ENCODE measurements at places on chromosomes 11 and 22. TPM values are rescaled to one million over a fixed set of nuclear protein-coding genes. Genes with fewer than 3 reads are reported as not detected.
A peak's percentile ranks its signal among the peaks of the same experiment; 100 is the strongest.

KCNE3 gene
- not detected for total RNA-seq

DNA sequence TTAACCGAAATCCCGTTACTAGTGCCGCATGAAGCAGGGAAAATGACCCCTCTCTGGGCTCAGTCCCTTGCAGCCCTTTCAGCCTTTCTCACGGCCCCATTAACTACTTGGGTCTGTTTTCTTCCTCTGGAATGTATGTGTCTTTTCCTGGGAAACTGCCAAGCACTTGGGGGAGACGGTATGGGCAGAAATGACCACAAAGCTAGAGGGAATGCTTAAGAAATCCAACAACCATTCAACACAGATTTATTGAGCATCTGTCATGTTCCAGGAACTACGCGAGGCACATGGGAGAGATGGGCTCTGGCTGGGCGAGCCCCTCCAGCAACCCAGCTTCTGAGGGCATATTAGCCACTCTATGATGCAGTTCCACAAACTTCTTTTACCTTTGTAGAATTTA is 462.6 kb downstream of the BUD13 start:
- DNase-seq, result no peak

DNA sequence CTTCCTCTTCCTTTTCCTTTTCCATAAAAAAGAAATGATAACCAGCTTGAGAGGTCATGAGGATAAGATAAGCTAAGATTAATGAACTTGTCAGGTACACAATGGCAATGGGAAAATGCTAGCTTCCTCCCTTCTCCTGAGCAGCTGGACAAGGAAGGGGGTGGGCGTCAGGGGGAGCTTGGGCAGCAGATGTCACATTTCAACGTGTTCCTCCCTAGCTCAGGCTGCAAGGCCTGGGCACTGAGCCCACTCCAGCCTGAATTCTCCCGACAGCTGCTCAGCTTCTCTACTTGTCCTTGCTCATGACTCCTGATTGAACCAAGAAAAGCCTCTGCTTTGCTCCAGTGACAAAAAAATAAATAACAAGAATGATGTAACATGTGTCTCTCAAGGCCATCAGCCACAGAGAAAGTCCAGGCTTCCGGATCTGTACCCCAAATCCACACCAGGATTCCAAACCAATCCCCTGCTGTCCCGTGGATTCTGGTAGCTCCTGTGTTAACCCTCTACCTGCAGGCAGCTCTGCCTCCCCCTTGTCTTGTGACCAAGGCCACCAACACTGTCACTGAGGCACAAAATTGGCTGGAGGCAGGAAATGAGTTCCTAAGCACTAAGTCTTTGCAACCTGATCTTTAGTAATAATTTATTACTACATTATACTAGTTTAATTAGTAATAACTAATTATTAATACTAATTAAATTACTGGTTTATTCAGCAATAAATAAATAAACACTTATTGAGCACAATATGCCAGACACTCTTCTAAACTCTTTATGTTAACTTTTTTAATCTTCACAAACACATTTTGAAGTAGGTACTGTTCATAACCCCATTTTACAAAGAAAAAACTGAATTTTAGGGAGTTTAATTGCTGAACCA is 146.5 kb downstream of the CCDC34 start:
- DNase-seq, result peak; percentile 25

OR56A1 gene
- total RNA-seq, result 0.15 TPM

DNA sequence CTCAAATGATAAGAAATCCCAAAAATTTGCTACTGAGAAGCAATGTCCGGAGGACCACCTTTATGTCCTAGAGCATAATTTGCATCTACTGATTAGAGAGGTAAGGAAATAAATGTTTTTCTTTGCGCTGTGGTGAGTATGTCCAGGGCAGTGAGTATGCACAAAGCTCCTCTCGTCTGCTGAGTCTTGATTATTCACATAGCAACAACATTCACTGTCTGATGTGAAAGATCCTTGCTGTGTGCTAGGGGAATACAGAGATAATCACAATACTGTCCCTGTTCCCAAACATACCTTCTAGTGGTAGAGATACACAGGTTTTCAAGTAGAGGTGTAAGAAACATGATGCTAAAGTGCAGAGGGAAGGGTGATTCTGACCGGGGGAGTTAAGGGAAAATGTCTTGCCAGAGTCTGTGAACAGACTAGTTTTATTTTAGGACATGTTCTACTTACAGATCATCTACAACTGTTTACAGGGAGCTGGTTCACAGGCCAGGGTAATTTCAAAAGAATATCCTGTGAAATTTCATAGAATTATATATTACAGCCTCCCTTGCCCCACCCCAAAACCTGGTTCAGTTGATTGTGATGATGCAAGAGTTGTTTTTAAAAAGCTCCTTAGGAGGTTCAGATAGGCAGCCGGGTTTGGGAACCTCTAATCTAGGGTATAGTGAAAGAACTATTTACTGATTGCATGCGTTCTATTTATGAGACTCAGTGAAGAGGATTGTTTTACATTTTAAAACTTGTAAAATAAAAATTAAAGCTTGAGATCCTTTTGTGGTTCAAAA is 12.6 kb downstream of the MED17 start:
- no peak for DNase-seq

FGF19 gene
- total RNA-seq, result 5.1 TPM

SORL1 gene
- total RNA-seq, result 11.1 TPM

EMID1 gene
- total RNA-seq, result 0.76 TPM

SYCE3 gene
- not detected for total RNA-seq

PATE2 gene
- not detected for total RNA-seq

- peak; percentile 30 for DNase-seq
Measured at GRCh38 chr22:35037089-35037488, 28.9 kb upstream of the ISX start.

DNA sequence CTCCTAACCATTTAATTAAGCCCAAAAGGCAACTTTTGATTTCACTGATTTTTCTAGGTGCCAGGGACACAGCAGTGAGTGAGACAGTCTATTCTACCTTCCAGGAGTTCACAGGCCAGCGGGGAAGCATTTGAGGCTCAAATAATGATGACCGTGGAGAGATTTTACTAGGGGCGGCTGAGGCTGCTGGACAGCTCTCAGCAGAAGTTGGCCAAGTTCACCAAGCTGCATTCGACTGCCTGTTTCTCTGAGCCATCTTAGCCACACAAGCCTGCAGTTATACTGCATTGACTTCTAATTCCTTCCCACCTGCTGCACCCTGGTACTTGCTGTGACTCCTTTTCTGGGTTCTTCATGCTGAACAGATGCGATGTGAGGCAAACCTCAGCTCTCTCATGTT is 168.9 kb upstream of the TBCEL start:
- no peak for DNase-seq

DNA sequence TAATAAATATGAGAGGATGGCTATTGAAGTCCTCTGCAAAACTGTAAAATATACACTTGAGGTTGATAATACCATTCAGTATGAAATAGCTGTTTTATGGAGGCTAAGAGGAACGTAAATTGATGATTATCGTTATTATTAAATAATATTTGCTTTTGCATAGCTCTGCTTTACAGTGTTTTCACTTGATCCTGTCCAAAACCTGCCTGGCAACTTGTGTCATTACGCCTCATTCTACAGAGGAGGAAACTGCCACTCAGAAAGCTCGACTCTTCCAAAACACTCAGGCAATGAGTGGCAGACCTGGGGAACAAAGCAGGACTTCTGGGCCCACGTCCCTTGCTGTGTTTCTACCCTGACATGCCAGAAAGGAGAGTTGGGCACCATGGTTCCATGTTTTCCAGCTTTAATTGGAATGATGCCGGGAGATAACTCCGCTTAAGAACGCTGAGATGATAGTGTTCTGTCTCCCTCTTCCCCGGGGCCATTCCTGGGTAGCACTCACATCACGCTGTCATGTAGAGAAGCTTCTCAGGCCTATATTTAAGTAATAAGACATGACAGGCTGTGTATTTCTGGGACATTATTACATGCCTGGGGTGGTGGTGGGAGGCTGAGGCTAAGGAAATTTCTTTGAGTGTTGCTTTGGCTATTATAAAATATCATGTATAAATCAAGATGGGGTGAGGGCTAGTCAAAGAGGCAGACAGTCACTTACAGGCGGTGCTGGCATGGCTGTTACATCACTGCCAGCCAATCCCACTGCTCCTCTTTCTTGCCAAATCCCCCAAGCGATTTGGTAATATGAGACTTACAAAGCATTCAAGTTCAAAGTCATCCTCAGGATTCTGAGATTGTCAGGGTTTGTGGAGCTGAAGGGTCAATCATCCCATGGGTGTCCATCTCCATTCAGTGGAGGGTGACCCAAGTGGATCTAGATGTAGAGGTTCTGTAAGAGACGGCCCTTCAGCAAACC is 501.7 kb downstream of the INSC start:
- no peak for DNase-seq

GRCh38 chr11:21588754-21589153 is 604.1 kb upstream of the ANO5 start:
- DNase-seq, result no peak

PARVB gene
- total RNA-seq, result 7.7 TPM

GRCh38 chr22:29827091-29827490 is 11.0 kb downstream of the ASCC2 start:
- no peak for DNase-seq

- no peak for DNase-seq
Measured at GRCh38 chr11:43879789-43880639, 617 bp upstream of the ALKBH3 start.

DNA sequence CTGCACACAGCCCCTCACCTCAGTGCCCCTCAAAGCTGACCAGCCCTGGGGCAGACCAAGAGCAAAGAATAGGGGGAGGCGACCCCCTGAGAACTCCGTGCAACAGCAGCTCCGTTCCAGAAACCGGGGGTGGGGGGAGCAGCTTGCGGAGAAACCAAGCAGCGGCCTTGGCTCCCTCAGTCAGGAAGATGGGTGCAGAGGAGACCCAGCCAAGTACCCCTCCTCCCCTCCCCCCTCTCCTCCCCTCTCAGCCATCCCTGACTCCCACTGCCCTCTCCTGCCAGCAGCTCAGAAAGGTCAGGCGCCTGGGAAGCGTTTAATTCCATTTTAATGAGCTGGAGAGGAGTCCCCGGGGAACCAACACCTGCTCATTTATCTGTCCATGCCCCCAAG is 78.9 kb downstream of the PDE2A start:
- DNase-seq, result peak; percentile 42

LDLRAD3 gene
- 59.9 TPM for total RNA-seq

- DNase-seq, result no peak
Measured at GRCh38 chr22:35397095-35397904, 2.6 kb upstream of the MCM5 start.

DNA sequence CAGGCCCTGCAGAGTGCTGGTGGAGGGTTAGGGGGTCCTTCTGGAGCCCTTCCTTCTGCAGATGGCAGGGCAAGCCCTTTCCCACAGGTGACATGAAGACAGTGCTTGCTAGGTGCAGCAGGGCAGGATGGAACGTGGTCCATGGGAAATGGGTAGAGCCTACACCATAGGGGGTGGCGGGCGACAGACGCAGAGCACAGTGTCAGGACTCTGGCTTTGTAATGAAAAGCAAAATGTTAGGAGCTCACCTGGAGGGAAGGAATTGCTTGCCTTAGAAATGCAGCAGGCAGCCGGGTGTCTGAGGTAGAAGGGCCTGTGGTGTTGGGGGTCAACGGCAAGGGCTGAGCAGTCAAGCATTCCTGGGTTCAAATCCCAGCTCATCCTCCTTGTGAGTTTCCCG is 54.9 kb downstream of the ARHGAP8 start:
- no peak for DNase-seq

- DNase-seq, result no peak
Measured at GRCh38 chr22:29187831-29188230, 17.9 kb upstream of the EMID1 start.

DNA sequence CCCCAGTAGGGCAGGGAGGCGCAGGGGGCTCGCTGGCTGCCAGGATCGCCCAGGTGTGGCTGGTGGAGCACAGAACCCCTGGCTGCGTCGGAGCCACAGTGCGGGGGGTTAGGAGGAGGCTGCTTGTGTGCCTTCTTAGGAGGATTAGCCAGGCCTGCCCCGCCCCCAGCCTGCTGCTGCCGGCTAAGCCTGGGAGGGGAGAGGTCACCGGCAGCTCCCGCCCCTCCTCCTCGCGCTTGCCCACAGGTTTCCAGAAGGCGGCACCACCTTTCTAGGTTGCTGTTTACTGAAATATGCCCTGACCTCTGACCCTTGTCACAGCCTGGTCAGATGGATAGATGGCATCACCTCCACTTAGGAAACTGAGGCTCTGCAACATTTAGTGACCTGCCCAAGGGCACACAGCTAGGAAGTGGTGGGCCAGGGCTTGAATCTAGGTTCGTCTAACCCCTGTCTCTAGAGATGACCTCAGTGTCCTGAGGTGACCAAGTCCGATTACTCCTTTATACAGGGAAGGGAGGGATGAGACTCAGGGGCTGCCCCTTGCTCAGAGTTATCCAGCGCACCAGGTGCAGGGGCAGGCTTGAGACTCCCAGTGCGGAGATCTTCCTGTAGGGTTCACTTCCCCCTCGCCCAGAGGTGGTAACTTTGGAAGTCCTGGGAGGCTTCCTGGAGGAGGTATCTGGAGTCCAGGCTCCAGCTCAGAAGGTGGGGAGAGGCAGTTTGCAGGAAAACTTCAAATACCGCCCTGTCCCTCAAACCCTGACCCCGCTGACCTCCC is 44.0 kb downstream of the MYO7A start:
- peak; percentile 77 for DNase-seq

SLC22A25 gene
- total RNA-seq, result not detected

GRCh38 chr11:6663794-6664469 is 8.3 kb upstream of the DCHS1 start:
- no peak for DNase-seq

DNA sequence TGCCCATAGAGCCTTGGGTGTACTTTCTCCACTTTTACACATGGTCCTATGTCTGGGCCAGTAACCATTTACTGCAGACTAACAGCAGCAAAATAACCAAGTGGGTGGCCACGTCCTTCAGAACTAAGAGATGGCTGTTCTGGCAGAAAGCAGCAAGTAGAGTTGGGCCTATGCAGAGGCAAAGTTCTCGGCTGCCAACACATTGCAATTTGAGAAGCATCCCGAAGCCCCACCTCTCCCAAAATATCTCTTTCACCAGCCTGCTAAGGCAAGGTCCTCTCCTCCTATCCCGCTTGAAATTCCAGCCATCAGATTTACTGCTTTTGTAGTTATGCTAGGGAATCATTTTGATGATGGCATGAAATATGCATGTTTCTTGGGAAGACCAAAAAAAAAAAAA is 118.5 kb upstream of the APOA1 start:
- DNase-seq, result no peak

DNA sequence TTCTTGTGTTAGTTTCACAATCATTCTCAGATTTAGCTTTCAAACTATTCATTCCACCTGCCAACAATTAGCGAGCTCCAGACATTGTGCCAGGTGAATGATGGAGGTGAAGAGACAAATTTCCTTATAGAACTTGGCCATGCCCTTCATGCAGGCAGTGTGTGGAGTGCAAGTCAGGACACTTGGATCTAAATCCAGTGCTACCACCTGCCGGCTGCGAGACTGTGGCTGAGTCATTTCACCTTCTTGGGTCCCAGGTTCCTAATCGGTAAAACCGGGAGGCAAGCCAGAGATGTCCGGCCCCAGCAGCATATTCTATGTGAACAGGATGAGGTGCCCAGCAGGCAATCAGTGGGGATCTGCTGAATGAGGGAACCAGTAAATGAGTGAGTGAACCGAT is 18.6 kb upstream of the EHF start:
- no peak for DNase-seq

- no peak for DNase-seq
Measured at GRCh38 chr11:13104619-13105236, 95.6 kb downstream of the RASSF10 start.

GRCh38 chr11:113838005-113838404 is 37.4 kb downstream of the USP28 start:
- no peak for DNase-seq

ALG9 gene
- 69.4 TPM for total RNA-seq

All from glutamatergic neuron (in vitro differentiated cells).